Foreskin keratinocyte (primary cell): ENCODE measurements at places on chromosomes 3 and 15. TPM values are rescaled to one million over a fixed set of nuclear protein-coding genes. Genes with fewer than 3 reads are reported as not detected.

The GOLGA6D gene
- total RNA-seq, result not detected in 2 replicates

The NFKBIZ gene
- total RNA-seq, result 15.1 and 15.9 TPM in 2 replicates

The SH2D7 gene
- not detected in 2 replicates for total RNA-seq

The FSD2 gene
- total RNA-seq, result not detected in 2 replicates

The APBA2 gene
- total RNA-seq, result 13.9 and 21.1 TPM in 2 replicates
